Right cardiac atrium (tissue), 5 donors: ENCODE measurements at places on chromosomes 7 and 10.
A peak's percentile ranks its signal among the peaks of the same experiment; 100 is the strongest.

DNA sequence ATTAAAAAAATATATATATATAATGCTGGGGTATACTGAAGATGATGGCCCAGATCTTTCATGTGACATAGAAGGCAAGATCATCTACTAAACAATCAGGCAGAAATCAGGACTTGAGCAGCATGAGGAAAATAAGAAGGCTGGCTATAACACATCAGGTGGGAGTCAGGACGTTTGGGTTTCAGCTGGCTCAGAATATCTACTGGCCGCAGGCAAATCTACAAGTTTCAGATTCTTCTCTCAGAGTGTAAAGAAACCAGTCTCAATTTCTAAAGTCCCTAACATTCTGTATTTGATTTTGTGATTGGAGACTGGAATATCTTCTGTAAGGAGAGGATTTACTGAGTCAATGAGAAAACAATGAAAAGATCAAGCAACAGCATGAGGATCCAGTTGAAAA, 37.7 kb upstream of the FAM3C start:
- DNase-seq: no peak

- no peak for DNase-seq
Observed at GRCh38 chr10:105023211-105024111, 382.4 kb downstream of the SORCS3 start.

DNA sequence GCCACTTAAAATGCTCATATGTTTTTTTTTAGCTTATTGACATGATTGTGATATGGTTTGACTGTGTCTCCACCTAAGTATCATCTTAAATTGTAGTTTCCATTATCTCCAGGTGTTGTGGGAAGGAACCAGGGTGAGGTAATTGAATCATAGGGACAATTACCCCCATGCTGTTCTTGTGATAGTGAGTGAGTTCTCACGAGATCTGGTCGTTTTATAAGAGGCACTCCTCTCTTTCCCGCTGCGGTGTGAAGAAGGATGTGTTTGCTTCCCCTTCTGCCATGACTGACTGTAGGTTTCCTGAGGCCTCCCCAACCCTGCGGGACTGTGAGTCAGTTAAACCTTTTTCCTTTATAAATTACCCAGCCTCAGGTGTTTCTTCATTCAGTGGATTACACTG, 80.5 kb upstream of the ETV1 start:
- no peak for DNase-seq

DNA sequence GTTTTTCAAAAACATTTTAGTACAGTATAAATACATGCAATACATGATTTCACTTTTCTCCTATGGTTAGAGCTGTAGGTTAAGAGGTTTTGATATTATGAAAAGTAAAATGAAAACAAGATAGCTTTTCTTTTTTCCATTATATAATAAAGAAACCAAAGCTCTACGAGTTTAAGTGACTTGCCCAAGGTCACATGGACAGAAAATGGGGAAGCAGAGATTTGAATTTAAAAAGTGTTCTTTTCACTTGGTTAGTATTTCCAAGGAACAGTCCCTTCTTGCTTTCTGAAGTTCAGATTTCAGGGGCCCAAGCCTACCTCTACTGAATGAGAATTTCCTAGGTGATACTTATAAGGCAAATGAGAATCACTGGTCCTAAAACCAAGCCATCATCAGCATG, 13.2 kb upstream of the MAP3K8 start:
- DNase-seq: no peak

GRCh38 chr10:112813866-112814591, 136.0 kb upstream of the TCF7L2 start:
- DNase-seq: no peak

GRCh38 chr7:46230298-46230989, 309.4 kb upstream of the IGFBP3 start:
- no peak for DNase-seq

DNA sequence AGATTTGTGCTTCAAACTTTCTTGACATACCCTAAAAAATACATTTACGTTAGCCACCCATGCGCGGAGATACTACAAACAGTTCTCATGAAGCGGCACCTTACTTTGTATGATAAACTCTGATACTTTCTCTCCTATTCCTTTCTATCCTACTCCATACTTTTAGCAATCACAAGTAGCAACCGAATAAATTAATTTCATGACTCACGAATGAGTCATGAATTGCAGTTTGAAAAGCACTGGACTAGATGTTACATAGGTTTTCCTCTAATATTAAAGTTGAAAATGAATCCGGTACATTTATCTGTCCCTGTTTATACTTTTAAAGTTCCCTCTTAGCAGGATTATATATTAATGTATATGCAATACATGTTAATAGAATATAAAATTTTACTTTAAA, 67.6 kb downstream of the CUBN start:
- no peak for DNase-seq

- no peak for DNase-seq
Observed at GRCh38 chr10:31055573-31056251, 24.0 kb upstream of the ZNF438 start.

GRCh38 chr7:106248600-106248999, 36.2 kb downstream of the NAMPT start:
- no peak for DNase-seq

GRCh38 chr10:105837951-105838350, 1196.9 kb downstream of the SORCS3 start:
- no peak for DNase-seq

DNA sequence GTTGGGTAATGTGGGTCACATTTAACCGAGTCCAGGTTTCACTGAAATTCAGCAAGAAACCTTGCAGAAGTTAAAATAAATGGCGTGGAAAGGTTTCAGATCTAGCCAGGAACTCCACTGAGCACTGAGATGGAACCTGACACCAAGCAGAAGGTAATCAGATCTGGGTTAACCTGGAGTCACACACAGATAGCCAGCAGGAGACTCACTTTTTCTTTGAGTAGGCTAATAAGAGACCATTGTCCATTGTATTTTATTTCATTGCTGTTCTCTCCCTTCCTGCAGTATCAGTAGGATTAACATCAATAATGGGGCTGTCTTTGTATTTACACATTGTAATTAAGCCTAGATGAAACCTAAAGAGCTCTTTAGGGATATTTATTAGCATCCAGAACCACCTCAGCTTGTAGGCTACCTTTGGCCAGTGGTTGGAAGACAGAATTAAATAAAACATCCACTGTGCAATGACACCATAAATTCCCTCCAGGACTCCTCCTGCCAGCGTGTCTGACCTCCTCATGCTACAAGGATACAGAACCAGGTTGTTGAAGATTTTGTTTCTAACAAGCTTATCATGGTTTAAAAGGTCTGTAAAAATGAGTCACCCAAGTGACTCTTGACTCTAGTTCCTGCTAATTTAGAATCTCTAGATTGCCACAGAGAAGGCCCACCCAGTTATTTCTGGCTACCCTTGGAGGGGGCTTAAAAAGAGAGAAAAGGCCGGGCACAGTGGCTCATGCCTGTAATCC, 151.1 kb downstream of the SORCS1 start:
- DNase-seq: no peak

DNA sequence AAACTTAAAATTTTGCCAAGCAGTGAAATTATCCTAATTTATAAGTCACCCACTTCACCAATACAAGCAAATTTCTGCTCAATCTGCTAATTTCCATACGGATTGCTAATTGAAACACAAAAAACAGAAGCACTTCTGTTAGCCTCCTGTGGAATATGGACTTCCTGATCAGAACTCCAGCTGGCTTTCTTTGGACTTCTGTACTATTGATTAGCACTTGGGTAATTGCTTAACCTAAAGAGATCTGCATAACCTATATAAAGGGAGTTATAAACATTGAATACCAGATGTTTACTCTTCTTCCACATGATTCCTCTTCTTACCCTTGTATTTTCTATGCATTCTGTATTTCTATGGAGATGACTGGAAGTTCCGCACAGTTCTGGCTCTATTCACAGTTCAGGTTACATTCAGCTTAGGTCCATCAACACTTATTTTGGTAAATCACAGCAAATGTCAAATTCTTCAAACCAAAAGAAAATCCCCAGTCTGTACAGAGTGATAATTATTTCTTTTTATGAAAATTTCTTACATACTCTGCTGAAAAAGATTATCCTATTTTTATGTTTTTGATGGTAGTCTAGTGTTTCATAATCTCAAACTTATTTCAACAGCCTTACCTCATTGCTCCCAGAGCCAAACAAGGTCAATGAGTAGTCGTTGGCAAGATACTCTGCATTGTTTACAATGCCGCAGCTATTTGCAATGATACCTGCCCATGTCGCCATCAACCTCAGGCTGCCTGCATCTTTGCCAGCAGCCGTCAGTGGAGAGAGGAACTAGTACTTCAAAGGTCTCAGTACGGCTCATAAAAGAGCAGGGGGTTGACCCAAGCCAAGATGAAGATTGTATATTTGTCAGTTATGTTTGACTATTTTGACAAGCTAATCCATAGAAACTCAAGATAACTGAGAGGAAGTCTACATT, 225.6 kb downstream of the AHR start:
- no peak for DNase-seq

DNA sequence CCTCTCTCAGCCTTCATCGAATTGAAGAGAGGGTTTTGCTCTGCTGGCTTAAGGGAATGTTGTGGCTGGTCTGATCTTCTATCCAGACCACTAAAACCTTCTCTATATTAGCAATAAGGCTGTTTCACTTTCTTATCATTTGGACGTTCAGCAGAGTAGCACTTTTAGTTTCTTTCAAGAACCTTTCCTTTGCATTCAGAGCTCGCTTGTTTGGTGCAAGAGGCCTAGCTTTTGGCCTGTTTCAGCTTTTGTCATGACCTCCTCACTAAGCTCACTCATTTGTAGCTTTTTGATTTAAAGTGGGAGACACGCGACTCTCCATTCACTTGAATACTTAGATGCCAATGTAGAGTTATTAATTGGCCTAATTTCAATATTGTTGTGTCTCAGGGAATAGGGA, 3.9 kb downstream of the MPP7 start:
- DNase-seq: no peak

- peak; percentile 42 for DNase-seq
Observed at GRCh38 chr10:14653271-14654161, 121.2 kb downstream of the FAM107B start.

DNA sequence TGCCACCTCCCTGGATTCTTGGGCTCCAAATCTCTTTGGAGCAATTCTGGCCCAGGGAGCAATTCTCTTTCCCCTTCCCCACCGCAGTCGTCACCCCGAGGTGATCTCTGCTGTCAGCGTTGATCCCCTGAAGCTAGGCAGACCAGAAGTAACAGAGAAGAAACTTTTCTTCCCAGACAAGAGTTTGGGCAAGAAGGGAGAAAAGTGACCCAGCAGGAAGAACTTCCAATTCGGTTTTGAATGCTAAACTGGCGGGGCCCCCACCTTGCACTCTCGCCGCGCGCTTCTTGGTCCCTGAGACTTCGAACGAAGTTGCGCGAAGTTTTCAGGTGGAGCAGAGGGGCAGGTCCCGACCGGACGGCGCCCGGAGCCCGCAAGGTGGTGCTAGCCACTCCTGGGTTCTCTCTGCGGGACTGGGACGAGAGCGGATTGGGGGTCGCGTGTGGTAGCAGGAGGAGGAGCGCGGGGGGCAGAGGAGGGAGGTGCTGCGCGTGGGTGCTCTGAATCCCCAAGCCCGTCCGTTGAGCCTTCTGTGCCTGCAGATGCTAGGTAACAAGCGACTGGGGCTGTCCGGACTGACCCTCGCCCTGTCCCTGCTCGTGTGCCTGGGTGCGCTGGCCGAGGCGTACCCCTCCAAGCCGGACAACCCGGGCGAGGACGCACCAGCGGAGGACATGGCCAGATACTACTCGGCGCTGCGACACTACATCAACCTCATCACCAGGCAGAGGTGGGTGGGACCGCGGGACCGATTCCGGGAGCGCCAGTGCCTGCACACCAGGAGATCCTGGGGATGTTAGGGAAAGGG, 913 bp downstream of the NPY start:
- peak; percentile 16 for DNase-seq

GRCh38 chr10:86595496-86595895, 58.9 kb upstream of the OPN4 start:
- DNase-seq: no peak

DNA sequence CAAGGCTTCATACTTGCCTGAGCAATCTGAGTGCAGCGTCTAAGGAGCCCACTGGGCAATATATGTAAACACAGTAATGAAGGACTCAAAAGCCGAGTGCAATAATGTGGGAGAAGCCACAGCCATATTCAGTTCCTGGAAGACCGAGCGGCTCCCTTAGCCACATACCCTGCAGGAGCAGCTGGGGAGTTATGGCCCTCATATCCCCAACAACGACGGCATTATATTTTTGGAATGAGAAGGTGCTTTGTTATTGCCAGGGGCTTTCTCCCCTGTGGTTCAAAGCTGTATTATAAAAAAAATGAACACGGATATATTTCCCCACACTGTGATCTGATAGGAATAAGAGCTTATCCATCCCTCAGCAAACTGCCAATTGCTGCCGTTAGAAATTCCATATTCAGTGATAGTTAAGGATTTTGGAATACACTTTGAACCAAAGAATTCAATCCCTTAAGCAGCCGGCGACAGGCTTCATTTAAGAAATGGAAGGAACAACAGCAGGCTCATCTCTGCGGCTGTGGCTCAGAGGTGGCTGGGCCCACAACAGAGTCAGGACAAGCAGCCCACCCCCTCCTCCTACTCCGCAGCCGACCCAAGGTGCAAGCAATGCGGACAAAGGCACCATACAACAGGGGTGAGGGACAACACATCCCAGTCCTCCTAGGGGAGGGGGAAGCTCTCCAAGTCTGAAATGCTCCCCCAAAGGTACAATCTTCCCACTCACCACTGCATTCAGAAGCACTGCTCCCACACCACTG, 77.2 kb downstream of the TNS3 start:
- DNase-seq: no peak

DNA sequence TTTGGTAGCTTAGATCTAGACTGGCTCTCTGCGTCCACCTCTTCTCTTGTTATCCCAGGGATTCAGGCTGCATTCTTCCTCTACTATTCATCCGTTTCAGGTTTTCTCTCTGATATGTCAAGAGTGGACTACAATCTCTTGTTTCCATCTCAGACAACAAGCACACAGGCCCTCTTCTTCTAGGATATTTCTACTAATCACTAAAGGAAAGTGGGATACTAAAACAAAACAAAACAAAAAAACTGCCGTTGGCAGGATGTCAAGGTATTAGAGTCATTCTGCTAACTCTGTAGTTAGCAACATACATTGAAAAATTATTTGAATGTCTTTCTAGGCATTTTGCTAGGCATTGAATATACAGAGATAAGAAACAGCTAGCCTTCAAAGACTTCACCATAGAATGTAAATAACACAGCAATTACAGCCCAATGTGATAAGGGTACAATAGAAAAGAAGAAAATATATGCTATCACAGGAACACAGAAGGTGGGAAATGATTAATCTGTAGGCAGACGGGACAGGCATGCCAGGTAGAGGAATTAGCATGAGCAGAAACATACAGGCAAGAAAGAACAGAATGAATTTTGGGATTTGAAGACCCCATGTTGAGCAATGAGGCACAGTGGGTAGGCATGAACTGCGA, 210.5 kb downstream of the CSTF2T start:
- DNase-seq: no peak

- DNase-seq: no peak
Observed at GRCh38 chr10:32167450-32167849, 111.2 kb upstream of the KIF5B start.

GRCh38 chr7:17040716-17041115, 158.9 kb upstream of the AGR3 start:
- no peak for DNase-seq

- peak; percentile 46 for DNase-seq
Observed at GRCh38 chr7:437329-438251, 82.1 kb downstream of the PDGFA start.
